ENCODE measurements at places on chromosomes 1 and 21.

DNA sequence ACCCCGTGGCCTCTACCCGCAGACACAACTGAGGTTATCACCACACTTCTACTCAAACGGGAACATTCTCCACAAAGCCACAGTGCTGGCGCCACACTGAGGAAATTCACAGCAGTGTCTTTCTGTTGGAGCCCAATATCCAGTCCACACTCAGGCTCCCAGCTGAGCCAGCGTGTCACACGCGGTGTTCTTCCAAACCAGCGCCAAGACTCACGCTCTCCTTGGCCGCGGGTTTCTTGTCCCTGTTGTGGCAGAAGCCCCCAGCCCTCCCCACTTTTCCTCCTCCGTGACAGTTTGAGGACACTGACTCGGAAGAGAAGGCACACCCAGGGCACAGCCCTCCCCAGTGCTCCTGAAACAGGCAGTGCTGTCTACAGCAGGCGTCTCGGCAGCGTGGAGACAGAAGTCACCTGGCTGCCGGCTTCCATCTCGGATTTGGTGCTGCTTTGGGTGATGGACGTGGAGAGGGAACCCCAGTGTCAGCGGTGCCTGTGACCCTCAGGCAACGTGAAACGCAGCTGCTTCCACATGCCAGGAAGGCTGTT lies 35.4 kb upstream of the AGPAT3 start:
- no peak for DNase-seq

- no peak for DNase-seq
Observed at GRCh38 chr21:34946916-34947534, 102.1 kb downstream of the RUNX1 start.

DNA sequence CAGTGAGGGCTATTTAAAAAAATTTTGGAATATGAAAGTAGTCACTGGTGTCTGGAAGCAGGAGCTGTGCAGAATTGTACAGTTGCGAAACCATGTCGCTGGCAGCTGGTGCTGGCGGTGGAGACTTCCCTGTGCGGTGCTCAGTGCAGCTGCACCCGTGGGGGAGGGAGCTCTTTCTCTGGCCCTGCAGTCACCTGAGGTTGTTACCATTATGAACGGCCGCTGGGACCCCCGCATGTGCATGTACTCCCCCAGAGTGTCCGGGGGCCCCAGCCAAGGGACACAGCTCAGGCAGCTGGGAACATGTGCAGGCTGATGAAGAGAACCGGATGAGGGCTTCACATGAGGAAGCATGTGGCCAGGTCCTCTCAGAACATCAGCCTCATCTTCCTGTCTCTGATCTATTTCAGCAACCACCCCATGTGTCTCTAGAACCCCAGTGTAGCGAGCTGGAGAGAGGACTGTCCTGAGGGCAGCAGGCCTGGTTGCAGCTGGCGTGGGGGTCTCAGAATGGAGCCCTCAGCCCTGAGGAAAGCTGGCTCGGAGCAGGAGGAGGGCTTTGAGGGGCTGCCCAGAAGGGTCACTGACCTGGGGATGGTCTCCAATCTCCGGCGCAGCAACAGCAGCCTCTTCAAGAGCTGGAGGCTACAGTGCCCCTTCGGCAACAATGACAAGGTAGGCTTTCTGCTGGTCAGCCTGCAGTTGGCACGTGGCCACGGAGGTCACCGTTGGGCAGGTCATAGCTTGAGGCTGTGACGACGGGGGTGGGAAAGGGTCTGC lies at the start of gene TRPM2:
TSS of gene TRPM2 (plus strand) at position 431 of the 780 bp plus-strand sequence. CDS start at position 511, 80 bp downstream.
- DNase-seq, result no peak

GRCh38 chr1:230082211-230082610 lies 15.2 kb downstream of the GALNT2 start:
- DNase-seq, result no peak

Data from NCI-H2029 (cell line).